HT1080 (cell line): ENCODE measurements at places on chromosomes 16 and 17. TPM values are rescaled to one million over a fixed set of nuclear protein-coding genes. Genes with fewer than 3 reads are reported as not detected.

- DNase-seq = peak; percentile 91
These were observed 37.2 kb upstream of the ADGRG1 start for GRCh38 chr16:57591086-57591869.

GRCh38 chr17:4735876-4736651, 3.6 kb upstream of the ZMYND15 start:
- no peak for DNase-seq

The CYGB gene
- total RNA-seq = 0.14 and 0.37 TPM in 2 replicates

The IRX5 gene
- 0.13 and 0.85 TPM in 2 replicates for total RNA-seq
